ENCODE measurements at places on chromosomes 3 and 15. TPM values are rescaled to one million over a fixed set of nuclear protein-coding genes. Genes with fewer than 3 reads are reported as not detected.

DNA sequence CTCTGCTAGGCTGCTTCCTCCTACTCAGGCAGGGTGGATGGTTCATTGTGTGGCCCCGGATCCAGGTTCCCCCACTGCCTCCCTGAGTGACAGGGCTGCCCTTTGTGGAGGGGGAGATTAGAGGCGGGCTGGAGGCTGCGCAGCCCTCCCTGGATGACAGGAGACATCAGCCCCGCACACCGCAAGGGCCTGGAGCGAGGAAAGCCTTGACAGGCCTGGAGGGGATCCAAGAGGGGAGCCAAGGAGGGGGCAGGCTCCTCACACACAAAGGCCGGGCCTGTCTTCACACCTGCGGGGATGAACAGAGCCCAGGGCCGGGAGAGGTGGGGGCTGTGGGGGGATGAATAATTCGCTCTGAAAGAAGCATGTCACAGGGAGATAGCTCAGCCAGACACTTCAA lies 72.9 kb downstream of the RPN1 start:
- DNase-seq, result no peak

DNA sequence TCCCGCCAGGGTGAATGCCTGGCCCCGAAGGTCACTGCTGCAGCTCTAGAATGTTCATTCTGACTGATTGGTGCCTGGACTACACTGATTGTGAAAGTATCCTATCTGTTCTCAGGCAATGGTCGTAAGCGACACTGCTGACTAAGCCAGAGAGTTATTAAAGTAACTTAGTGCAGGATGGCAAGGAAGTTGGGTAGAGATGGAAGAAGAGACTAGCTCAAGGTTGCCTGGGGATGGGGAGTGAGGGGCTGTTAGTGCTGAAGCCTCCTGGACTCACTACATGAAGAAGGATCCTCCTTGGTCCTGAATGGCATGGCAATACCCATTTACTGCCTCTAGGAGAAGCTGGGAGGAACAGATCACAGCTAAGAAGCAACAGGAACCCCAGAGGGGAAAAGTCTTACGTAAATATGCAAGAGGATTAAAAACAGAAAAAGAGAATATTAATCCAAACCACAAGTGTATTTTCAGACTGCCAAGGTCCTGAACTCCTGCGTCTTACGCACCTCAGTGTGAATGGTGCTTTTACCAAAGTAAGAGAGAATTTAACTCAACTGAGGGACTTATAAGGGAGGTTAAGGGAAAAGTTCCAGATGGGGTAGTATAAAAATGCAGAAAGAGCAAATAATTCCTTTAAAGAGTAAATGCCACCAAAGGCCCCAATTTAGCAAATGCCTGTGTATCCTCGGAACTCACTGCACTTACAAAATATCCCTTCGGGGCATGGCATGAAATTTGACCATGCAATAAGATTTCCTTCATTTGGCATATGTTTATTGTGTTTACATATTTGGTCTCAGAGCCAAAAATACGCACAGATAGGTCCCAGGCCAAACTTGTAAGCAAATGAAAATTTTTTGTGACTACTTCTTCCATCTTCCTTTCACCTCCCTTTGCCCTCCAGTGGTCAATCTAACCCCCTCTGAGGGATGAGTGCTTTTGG lies 64.0 kb upstream of the DGKG start:
- no peak for DNase-seq

GRCh38 chr15:66849746-66850077 lies 147.7 kb downstream of the SMAD6 start:
- no peak for DNase-seq

DNA sequence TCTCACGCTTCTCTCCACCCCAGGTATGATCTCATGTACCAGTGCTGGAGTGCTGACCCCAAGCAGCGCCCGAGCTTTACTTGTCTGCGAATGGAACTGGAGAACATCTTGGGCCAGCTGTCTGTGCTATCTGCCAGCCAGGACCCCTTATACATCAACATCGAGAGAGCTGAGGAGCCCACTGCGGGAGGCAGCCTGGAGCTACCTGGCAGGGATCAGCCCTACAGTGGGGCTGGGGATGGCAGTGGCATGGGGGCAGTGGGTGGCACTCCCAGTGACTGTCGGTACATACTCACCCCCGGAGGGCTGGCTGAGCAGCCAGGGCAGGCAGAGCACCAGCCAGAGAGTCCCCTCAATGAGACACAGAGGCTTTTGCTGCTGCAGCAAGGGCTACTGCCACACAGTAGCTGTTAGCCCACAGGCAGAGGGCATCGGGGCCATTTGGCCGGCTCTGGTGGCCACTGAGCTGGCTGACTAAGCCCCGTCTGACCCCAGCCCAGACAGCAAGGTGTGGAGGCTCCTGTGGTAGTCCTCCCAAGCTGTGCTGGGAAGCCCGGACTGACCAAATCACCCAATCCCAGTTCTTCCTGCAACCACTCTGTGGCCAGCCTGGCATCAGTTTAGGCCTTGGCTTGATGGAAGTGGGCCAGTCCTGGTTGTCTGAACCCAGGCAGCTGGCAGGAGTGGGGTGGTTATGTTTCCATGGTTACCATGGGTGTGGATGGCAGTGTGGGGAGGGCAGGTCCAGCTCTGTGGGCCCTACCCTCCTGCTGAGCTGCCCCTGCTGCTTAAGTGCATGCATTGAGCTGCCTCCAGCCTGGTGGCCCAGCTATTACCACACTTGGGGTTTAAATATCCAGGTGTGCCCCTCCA lies 19.1 kb downstream of the TYRO3 start:
- no peak for DNase-seq

DNA sequence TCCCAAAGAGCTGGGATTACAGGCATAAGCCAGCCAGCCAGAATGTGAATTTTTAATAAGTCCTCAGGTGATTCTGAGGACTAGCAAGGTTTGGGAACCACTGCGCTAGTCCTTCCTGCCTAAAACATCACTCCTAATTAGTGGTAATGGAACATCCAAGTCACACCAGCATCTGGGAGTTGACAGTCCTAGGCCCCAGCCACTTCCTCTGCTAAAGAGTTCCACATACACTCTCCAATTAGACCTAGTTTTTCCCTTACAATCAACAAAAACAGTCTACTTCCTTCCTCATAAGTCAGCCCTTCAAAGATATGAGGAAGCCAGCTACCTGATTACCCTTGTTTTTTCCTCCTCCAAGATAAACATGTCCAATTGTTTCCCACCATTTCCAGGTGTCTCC lies 78.1 kb downstream of the OXNAD1 start:
- DNase-seq, result no peak

- DNase-seq, result no peak
These were observed 100.9 kb upstream of the ROPN1 start for GRCh38 chr3:124092811-124093210.

- no peak for DNase-seq
These were observed 47.5 kb downstream of the RYR3 start for GRCh38 chr15:33358306-33358705.

- DNase-seq, result peak; percentile 86
These were observed 1.4 kb downstream of the ST6GAL1 start for GRCh38 chr3:186931532-186932280.

DNA sequence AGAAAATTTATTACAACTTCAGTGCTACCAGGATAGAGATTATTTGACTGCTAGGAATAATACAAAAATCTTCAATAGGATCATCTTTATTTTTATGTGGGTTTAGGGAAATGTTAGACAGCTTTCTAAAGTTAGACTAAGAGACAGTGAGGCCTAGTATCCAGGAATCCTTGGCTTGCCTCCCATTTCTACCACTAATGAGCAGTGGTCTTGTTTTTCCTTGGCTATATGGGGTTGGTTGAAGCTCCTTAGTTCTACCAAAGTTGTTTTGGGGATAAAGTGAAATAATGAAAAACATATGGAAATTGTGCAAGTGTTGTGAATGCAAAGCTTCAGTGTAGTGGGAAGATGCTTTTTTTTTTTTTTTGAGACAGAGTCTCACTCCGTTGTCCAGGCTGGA lies 16.8 kb downstream of the AP4E1 start:
- no peak for DNase-seq

GRCh38 chr3:44525060-44525459 lies 29.9 kb upstream of the ZKSCAN7 start:
- DNase-seq, result no peak

- no peak for DNase-seq
These were observed 204.0 kb upstream of the LRRC3B start for GRCh38 chr3:26418553-26418952.

DNA sequence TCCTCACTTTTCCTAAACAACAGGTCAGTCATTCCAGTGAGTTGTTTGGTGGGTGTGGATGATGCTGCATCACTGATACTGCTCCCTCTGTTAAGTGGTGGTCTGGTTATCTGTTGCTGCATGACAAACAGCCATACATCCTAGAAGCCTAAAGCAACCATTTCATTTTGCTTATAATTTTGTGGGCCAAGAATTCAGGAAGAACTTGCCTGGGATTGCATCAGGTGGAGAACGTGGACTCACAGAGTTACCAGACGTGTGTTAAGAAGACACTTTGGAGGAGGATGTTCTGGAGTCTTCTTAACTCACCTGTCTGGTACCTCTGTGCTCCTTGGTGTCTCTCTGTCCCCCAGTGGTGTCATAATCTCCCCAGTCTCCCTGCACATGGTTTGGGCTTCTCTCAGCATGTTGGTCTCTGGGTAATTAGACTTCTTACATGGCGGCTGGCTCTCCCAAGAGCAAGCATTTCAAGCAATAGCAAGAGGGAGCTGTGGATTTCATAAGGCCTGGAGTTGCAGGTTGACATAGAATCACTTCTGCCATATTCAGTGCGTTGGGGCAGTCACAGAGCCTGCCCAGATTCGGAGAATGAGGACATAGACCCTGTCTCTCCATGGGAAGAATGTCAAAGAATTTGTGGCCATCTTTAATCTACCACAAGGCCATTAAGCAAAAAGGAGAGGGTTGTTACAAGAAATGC lies 20.1 kb downstream of the USP3 start:
- DNase-seq, result no peak

DNA sequence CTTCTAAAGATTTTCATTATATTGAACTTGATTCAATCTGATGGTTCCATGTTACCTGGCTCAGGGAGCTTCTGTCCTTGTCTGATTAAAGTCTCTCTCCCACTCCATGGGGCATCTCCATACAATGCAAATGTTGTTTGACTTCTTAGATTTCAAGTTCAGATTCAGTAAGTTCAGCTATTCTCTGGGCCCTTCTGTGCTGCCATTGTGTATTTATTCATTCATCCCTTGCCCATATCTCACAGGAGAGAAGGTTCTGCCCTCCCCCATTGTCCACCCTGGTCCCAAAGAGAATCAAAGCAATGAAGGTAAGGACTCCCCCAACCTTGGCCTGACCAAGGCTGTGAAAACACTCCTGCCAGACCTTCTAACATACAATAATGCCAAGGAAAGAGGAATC lies 669.9 kb downstream of the MAGI1 start:
- DNase-seq, result no peak

GRCh38 chr3:32684800-32685542 lies at the start of gene CNOT10:
TSS of gene CNOT10 (plus strand) at chr3:32685188. CDS start at chr3:32685461, 273 bp downstream.
- DNase-seq, result peak; percentile 94

DNA sequence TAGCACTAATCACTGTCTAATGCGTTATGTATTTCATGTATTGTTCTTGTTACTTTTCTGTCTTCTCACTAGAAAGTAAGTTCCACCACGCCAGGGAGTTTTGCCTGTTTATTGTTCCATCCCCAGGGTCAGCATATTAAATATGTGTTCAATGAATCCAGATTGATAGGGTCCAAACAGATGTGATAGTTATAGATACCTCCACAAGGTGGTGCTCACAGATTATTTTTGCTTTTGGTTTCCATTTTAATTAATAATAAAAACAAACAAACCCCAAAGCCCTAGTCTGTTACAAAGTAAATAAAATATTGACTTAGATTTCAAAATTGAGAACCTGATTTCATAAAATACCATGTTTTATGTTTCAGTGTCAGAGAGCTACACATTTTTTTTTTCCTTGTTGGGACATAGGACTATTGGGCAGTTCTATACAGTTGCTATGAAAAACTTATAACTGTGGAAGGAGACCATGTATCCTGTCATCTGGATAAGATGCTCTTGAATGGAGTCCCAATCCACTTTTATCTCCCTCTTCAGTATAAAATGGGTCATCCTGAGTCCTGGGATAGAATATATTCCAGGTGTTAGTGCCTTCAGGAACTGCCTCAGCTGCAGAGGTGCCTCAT lies 12.4 kb downstream of the OTOL1 start:
- DNase-seq, result no peak

GRCh38 chr3:72041511-72041910 lies 256.6 kb upstream of the PROK2 start:
- DNase-seq, result no peak

DNA sequence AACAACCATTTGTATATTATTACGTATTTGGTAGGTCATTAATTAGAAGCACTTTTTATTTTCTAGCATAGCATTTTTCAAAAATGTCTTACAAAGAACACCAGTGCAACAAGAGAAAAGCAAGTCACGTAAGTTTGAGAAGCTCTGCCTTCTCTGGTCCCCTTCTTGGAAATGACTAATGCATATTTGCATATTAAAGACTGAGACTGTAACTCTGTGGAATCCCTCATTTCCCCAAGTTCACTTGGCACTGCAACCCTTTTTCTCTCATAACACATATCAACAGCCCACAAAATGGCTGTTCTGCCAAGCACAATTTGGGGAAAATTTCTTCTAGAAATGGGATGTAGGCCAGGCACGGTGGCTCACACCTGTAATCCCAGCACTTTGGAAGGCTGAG lies 176.3 kb downstream of the ERC2 start:
- DNase-seq, result no peak

GRCh38 chr15:64897345-64897985 lies 14.2 kb upstream of the ANKDD1A start:
- DNase-seq, result no peak

- no peak for DNase-seq
These were observed 19.6 kb downstream of the HEMK1 start for GRCh38 chr3:50588759-50589433.

DNA sequence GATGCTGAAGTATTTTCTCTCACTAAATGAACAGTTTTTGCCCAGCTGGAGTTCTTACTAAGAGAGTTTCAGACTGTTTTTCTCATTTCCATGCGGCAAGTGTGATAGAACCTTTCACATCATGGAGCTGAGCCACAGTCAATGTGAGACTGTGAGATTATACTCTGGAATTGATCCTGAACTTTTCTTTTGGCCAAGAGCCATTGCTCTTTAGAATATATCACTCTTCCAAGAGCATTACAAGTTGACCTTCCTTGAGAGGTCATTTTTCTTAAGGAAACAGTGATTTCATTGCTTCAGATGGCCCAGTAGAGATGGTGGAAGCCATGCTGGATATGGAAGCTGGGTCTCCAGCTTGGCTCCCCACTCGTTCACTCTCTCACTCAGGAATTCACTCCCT lies 212.9 kb upstream of the UMPS start:
- DNase-seq, result no peak

- DNase-seq, result peak; percentile 64
These were observed 38.0 kb upstream of the XCR1 start for GRCh38 chr3:46065294-46065705.

- DNase-seq, result peak; percentile 2
These were observed at the start of gene CCR1 for GRCh38 chr3:46208167-46208704. TSS of gene CCR1 (minus strand) at chr3:46208313. CDS start at chr3:46204313, 4,000 bp downstream.

- DNase-seq, result no peak
These were observed 87.4 kb downstream of the BCHE start for GRCh38 chr3:165749821-165750220.

ANKDD1A gene
- 0.95 TPM for total RNA-seq

PRSS50 gene
- not detected for total RNA-seq

LHFPL4 gene
- total RNA-seq, result not detected

ZBTB11 gene
- total RNA-seq, result 76.6 TPM

DNAH12 gene
- not detected for total RNA-seq

CDV3 gene
- total RNA-seq, result 228 TPM

GNAT1 gene
- 0.28 TPM for total RNA-seq

RHCG gene
- total RNA-seq, result not detected

UQCC5 gene
- 2.8 TPM for total RNA-seq

TMEM212 gene
- total RNA-seq, result not detected

ALAS1 gene
- 7.0 TPM for total RNA-seq

CLRN1 gene
- not detected for total RNA-seq

ACAN gene
- total RNA-seq, result not detected

WDR93 gene
- not detected for total RNA-seq

NANOGP8 gene
- total RNA-seq, result not detected

Data from CD4-positive, alpha-beta T cell (primary cell).